Cardiac atrium fibroblast (primary cell): ENCODE measurements at places on chromosomes 2 and 18. TPM values are rescaled to one million over a fixed set of nuclear protein-coding genes. Genes with fewer than 3 reads are reported as not detected.

PDCD1 gene
- not detected in 2 replicates for total RNA-seq

ANKRD36 gene
- 7.1 and 13.0 TPM in 2 replicates for total RNA-seq

SULT1C4 gene
- 0.16 TPM in 1 of 2 replicates, not detected in the other for total RNA-seq

C1QL2 gene
- not detected in 2 replicates for total RNA-seq

SERPINB3 gene
- total RNA-seq, result not detected in 2 replicates

CLEC4F gene
- total RNA-seq, result not detected in 2 replicates
